Inflammatory macrophage (primary cell): ENCODE measurements at places on chromosomes 6 and 20.

DNA sequence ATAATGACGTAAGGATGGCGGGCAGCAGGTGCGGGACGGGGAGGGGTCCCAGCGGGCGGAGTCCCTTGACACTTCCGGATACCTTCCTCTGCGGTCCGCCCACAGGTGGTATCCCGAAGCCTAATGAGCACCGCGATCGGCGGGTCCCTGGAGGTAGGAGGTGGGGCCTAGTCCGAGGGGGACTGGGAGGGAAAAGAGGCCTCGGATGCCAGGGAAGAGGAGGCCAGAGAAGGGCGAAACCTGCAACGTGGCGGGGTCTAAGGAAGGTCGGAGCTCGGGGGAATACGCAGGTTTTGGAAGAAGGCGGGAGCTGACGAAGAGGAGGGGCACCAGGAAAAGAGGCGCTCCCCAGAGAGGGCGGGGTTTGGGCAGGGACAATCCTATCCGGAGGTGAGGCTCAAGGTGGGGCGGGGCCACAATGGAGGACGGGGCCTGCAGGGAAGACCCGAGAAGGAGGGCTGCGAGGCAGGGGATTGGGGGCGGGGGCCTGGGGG, 3.7 kb downstream of the PRSS16 start:
- no peak for DNase-seq

DNA sequence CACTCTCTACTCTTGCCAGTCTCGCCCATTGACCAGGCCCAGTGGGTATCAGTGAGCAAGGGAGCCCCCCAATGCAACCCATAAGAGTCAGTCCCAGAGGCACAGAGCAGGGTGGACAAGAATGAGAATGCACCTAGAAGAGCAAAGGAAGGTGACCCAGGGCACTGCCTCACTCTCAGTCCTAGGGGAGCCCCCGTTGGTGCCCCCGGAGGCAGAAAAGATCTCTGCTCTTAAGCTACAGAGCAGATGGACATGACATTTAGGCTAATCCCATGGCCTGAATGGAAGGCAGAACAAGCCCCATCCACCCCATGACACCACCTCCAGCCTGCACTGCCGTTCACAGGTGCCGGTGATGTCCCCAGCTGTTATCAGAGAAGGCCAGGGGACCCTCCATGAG, 50.7 kb upstream of the PLEKHG1 start:
- DNase-seq = no peak

DNA sequence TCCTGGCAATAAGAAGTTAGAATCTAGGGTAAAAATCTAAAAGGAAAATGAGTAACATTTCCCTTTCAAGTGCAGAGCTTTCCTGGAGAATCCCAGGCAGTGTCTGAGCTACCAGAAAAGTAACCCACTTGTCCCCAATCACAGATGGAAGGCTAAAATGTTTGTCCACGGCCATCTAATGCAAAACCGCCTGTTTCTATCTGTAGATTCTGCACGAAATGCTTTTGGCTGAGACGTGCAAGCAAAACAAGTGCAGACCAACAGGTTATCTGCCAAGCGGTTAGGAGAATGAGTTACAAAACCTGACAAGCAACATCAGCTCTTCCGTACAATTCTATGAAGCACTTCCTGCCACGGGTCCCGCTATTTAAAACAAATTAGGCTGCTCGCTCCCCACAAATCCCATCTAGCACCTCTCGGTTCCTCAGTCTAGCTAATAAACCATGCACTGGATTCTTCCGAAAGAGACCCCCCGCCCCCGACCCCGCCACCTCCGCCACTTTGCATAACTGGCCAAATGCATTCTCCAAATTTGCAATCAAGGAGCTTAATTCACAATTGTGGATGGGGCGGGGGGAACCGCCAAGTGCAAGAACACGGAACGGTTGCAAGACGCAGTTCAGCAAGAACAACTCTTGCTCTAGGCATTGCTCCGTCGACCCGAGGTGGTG, 1.4 kb downstream of the ELOVL5 start:
- DNase-seq = peak; percentile 40

DNA sequence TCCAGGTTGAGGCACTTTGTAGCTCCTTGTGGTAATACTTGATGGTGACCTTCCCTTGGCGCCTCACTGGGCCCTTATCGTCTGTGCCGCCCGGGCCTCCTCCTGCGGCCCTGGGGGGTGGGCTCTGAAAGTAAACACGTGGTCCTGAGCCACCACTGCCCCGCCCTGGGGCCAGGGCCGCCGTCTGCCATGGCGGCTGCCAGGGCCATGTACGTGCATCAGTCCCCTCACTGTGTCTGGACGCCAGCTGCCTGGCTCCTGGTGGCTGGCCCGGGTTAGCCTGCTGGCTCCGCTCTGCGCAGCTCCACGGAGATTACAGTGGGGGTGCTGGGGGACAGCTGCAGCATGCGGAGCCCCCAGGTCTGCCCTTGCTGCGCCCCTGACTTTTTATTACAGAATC, 81.8 kb upstream of the CENPW start:
- DNase-seq = no peak

DNA sequence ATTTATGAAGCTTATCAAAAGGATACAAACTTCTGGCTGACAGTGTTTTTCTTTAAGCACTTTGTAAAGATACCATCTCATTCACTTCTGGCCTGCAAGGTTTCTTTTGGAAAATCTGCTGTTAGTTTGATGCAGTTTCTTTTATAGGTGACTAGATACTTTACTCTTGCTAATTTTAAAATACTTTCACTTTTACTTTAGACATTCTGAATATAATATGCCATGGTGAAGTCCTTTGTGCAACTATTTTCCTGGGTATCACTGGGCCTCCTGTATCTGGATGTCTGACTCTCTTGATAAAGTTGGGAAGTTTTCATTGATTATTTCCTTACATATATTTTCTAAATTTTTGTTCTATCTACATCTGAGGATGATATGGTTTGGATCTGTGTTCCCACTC, 29.0 kb upstream of the ZNF337 start:
- no peak for DNase-seq

DNA sequence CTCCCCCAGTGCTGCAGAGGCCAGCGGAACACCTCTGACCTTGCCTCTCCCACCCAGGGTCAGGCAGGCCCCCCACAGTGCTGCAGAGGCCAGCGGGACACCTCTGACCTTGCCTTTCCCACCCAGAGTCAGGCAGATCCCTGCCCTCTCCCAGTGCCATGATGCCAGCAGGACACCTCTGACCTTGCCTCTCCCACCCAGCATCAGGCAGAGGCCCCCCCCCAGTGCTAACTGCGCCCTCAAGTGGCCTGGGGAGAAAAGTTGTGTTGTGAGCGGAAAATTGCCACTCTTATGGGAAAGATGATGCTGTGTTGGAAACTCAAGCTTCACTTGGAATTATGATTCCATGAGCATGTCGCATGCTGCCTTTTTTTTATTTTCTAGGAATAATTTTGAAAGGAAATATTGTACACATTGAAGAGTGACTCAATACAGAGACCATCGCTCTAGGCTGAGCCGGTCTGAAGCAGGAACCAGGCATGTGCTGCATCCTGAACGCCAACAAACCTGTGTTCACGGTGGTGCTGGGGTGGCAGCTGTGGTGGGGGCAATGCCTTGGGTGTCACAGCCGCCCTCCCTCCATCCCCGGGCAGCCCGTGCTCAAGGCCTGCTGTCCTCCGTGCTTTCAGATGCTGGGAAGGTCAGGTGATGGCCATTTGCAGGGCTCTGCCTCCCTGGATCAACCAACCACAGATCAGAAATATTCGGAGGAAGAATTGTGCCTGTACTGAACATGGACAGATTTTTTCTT, 98.6 kb downstream of the CDH4 start:
- DNase-seq = no peak

- no peak for DNase-seq
Measured at GRCh38 chr6:163565140-163565539, 150.6 kb downstream of the QKI start.

GRCh38 chr20:19465536-19465935, 253.1 kb downstream of the SLC24A3 start:
- DNase-seq = peak; percentile 64

DNA sequence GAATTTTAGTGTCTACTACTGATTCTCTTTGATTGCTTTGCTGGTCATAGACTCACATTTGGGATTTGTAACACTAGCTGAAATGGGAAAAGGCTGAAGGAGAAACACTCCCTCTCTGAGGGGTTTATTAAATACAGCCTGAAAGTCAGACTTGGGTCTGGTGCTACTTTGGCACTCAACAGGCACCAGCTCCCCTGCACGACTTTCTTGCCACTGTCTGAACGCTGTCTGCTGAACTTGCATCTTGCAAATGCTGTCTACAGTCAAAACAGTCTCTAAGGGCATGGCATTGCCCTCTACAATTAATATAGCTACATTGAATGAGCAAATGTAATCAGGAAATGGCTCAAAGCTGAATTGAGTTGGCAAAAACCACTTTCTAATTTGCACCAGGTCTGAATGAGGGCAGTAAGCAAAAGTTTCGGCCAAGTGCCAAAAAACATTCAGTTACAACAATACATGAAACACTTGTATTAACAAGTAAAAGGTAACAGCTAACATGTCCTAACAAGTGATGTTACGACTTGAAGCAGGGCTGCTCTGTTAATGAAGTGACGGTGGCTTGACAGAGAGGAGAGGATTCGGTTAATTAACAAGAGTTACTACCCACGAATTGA, 119.5 kb downstream of the FOXC1 start:
- no peak for DNase-seq

GRCh38 chr6:103797738-103798137, 1062.0 kb downstream of the HACE1 start:
- no peak for DNase-seq

GRCh38 chr20:53162251-53162835, 190.2 kb downstream of the TSHZ2 start:
- no peak for DNase-seq

GRCh38 chr6:128492386-128492785, 28.0 kb downstream of the PTPRK start:
- DNase-seq = no peak

DNA sequence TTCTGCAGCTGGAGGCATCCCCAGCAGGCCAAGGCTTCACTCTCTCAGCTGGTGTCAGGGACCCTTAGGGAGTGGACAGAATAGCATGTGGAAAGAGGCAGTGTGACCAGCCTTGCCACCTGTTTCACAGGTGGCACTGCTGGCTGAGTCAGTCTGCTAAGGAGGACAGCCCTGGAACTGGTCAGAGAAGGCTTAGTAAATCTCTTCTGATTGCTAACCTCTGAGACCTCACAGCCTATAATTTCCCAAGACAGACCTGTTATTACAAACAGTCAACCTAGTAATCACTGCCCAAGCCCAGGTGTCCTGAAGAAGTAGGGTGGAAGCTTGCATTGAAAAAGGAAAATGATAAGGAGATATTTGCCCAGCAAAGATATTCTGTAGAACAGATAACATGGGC, 26.4 kb upstream of the PAQR8 start:
- DNase-seq = no peak

- no peak for DNase-seq
Measured at GRCh38 chr20:48724382-48724781, 103.4 kb downstream of the PREX1 start.

DNA sequence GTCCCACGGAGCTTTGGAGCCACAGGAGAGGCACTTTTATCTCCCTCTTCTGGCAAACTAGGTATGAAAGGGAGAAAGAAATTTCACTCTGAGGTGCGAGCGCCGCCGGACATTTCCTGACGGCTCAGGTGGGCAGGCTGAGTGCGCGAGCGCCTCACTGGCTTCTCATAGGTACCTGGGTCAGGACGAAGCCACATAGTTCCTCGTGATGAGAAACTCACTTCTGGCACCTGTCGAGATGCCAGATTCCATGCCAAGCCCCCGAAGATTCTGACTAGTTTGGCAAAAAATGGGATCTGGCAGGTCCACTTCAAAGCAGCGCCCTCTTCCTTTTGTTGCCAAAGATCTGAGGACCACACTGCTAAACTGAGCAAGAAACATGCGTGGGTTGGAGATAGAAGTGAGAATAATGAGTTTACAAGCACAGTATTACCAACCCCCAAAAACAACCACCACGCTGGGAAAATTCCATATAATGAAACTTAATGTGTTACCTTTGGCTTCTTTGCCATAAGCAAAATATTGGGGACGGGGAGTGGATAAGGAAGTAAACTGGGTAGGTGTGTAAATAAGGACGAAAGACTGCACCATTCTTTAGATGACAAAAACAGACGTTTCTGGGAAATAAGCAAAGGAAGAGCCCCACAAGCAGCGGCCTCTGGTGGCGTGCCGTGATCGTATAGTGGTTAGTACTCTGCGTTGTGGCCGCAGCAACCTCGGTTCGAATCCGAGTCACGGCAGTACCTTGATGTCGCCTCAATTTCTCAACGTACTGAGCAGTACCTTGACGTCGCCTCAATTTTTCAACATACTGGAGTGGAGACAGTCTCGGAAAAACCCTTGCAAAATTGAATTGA, 89.8 kb upstream of the PRSS16 start:
- peak; percentile 80 for DNase-seq

- DNase-seq = no peak
Measured at GRCh38 chr6:156563714-156564113, 213.5 kb upstream of the ARID1B start.

GRCh38 chr6:128519931-128520435, 416 bp downstream of the PTPRK start:
- DNase-seq = no peak

- no peak for DNase-seq
Measured at GRCh38 chr6:31607317-31607716, 7.7 kb upstream of the AIF1 start.

- DNase-seq = no peak
Measured at GRCh38 chr20:23396950-23397627, 24.2 kb downstream of the NAPB start.

DNA sequence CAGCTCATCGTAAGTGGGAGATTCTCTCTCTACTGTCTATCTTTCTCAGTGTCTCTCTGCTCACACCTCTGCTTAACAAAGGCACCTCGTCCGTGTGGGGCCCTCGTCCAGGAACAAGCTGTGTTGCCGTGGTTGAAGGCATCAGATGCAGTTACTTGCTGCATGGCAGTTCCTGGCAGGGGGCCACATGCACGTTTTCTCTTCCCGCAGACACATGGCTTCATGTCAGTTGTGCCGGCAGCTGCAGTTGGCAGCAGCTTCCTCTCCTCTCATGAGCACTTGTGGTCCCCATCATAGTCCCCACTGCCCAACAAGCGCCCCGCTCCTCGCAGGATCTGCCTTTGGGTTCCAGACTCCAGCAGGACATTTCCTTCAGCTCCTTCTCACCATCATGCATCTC, 7.1 kb upstream of the AFDN start:
- no peak for DNase-seq

GRCh38 chr6:144894240-144894639, 609.1 kb downstream of the UTRN start:
- DNase-seq = no peak

- no peak for DNase-seq
Measured at GRCh38 chr20:4812641-4813075, 90.9 kb downstream of the PRND start.

GRCh38 chr6:159766906-159767305, 5.1 kb downstream of the ACAT2 start:
- peak; percentile 24 for DNase-seq

- no peak for DNase-seq
Measured at GRCh38 chr20:8372824-8373380, 240.8 kb downstream of the PLCB1 start.

GRCh38 chr6:135693811-135694370, 157.6 kb upstream of the PDE7B start:
- DNase-seq = no peak

DNA sequence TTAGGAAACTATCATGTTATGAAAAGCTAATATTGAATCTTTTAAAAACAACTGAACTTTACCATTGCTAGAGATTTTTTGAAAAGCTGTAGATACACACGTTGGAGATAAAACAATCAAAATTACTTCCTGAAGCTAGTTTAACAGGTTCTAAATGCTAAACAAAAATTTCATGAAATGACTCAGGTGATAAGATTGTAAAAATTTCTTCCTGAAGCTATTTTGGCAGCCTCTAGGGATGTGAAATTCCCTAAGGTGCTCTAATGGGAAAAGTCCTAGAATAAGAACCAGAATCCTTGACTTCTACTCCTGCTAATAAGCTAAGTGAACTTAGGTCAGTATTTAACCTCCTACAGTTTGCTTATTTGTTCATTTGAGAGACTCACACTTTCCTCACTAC, 8.5 kb downstream of the GCM2 start:
- DNase-seq = no peak
